Urinary bladder (tissue), 4 donors: ENCODE measurements at places on chromosomes 16 and 17.

DNA sequence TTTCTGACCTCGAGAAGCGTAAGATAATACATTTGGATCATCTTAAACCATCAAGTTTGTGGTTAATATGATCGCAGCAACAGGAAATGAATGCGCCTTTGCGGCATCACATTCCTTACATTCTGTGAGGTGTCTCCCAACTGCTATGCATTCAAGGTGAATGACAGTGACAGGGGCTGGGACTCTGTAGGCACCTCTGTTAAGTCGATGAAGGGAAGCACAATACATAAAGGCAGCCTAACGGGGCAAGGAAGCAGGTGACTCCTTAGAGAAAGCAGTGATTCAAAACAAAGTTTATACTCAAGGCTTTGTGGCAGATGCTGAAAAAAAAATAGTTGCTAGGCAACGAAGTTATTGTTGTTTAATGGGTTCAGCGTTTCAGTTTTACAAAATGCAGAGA is 21.6 kb upstream of the EVPL start:
- DNase-seq = no peak

- DNase-seq = no peak
Measured at GRCh38 chr16:84943620-84944019, 67.7 kb downstream of the ZDHHC7 start.

GRCh38 chr17:48026502-48027321 is 10.9 kb downstream of the COPZ2 start:
- no peak for DNase-seq

GRCh38 chr17:31378638-31379037 is 12.8 kb upstream of the RAB11FIP4 start:
- DNase-seq = no peak

- peak; percentile 80 for DNase-seq
Measured at GRCh38 chr17:67289181-67289876, 44.3 kb upstream of the HELZ start.

- no peak for DNase-seq
Measured at GRCh38 chr16:58152246-58152868, 23.2 kb upstream of the CFAP20 start.

GRCh38 chr16:12793865-12794240 is 9.8 kb downstream of the CPPED1 start:
- DNase-seq = no peak

DNA sequence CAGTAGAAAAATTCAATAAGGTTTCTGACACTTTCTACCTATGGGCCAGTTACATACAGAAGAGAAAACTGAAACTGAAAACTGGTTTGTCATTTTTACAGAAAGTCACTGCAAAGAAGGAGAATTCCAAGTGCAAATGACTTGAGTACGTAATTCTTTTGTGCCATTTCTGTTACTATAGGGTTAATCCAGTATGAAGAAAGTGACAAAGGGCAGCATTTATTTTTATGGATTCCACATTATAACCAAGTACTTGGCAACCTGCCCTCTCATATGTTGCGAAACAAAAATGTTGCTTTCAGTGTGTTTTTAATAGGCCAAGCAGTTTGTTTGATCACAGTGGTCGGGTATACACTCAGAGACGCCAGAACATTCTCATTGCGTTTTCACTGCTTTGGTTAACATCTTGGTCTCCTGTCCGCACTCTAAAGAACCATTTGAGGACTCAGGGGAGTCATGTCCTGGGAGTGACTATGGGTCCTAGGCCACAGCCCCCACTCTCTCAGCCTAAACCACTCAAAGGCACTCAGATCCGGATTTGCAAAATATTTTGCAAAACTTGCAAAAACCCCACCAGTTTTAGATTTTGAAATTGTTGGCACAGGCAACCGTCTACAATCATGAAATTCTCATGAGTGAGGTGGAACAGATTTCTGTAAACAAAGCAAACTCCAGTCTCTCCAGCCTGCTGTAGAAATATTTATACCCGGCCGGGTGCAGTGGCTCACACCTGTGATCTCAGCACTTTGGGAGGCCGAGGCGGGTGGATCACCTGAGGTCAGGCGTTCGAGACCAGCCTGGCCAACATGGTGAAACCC is 15.4 kb upstream of the HELZ start:
- DNase-seq = peak; percentile 66

DNA sequence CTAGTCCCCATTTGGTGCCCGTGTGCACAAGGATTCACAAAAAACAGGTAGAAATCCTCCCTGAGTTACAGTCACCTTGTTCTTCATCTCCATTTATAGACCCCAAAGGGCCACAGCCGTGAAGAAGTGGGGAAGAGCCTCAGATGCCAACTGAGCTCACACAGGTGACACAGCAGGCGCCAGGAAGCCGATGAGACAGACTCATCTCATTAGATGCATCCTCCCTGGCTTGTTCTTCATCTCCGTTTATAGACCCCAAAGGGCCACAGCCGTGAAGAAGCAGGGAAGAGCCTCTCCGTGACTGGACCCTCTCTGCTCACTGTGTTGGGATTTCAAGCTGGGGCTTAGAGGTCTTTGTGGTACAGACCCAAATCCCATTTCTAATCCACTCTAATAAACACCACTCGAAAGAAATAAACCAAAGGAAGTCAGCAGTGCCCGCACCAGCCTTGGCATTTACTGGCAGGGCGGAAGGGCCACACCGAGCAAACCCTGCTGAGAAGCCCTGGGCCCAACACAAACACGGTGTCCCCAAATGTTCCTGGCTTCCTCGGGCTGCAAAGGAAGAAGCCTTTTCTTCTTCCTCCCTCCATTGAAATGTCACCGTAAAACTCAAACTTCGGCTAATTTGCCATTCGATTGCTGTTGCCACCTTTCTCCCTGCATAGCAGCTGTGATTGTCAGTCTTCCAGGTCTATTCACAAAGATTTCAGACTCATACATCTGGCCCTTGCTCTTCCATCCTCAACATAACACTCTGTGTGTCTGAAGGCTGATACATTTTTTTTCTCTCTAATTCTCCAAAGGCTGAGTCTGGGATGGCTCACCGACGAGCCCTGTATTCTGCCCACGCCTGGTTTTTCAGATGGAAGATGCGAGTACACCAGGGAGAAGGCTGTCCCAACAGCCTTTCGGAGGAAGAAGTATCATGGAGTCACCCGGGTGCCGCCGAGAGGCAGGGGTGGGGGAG is 44.9 kb upstream of the DOC2B start:
- DNase-seq = no peak

- DNase-seq = no peak
Measured at GRCh38 chr16:22843856-22844255, 29.9 kb downstream of the HS3ST2 start.

DNA sequence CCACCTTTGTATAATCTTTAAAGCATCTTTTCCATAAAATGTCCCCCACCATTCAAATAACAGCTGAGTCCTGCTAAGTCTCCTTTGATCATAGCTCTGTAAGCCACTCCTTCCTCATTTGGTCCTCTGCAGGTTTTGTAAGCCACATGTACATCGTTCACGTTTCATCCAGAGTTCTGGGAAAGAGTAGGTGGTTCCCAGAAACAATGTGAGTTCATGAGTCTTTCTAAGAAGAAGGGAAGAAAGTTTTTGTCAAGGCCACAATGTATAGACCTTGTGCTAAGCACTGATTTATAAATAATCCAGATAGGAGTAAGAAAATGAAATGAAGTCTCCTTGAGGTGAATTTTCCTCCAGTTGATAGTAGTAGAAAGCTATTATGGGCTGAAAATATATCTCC is 8.7 kb upstream of the ANKS4B start:
- no peak for DNase-seq

GRCh38 chr17:13384626-13385025 is 217.1 kb downstream of the HS3ST3A1 start:
- DNase-seq = no peak

- DNase-seq = no peak
Measured at GRCh38 chr16:85718682-85719081, 29.9 kb upstream of the GINS2 start.

- DNase-seq = no peak
Measured at GRCh38 chr17:6162216-6162615, 92.0 kb downstream of the WSCD1 start.

DNA sequence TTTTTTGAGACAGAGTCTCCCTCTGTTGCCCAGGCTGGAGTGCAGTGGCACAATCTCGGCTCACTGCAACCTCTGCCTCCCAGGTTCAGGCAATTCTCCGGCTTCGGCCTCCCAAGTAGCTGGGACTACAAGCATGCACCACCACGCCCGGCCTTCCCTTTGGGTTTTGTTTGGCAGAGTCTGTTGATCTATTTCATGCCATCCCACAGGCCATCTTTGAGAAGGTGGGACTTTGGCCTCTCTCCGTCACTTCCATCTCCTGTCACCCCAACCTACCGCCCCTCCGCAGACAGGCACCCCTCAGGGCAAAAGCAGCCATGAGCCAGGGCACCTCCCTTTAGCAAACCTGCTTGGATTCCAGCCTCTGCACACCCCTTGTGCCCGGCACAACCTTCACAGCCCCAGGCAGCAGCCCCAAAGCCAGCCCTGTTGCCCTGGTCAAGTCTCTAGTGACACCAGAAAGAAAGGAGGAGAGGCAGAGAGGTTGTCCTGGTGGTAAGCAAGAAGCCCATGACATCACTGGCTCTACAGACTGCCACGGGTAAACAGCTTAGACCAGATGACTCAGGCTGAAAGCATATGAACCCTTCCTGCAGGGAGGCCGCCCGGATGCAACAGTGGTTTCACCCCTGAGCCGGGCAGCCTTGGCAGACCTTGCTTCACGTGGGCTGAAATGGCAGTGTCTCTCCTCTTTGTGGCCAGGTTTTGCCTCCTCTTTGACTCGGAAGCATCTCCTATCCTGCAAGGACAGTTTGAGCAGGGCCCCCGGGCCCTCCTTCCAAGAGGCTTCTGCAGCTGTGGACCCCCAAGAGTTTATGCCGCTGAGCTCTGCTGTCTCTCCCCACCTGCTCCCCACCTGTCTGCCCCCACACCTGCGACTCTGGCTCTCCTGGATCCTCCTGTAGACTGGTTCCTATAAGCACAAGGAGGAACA is 8.1 kb upstream of the TIMP2 start:
- DNase-seq = no peak

DNA sequence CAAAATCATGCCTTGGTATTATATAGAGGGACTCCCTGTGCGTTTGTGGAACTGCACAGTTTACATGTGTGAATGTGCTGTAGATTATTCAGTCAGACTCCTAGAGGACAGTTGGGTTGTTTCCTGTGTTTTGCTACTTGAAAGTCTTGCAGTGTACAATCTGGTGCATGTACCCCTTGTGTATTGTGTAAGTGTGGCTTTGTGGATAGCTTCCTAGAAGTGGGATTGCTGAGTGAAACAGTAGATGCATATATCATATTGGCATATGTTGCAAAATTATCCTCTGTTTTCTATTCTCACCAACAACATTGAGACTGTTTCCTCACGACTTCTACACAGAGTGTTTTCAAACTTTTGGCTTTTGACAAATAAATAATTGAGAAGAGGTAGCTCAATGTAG is 263.7 kb downstream of the MAP2K6 start:
- DNase-seq = no peak

GRCh38 chr16:67304020-67304419 is 22.5 kb downstream of the KCTD19 start:
- no peak for DNase-seq

DNA sequence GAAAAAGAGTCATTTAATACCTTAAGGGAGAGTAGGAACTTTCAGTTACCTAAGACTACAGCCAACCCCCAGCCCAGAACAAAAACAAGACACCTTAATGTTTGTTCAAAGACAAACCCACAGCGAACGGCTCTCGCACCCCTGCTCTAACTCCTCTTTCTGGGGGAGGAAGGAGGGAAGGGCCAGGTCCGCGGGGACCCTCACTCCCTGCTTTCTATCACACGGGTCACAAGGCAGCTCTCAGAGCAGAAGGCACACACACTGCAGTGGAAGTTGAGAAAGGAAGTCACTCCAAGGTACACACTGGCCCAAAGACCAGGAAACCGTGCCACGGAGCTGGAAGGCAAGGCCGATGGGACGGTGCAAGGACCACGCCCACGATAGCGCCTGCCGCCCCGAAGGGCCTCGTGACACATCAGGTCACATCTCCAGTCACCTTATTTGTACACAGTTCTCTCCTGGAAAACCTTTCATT is 10.0 kb downstream of the LITAFD start:
- no peak for DNase-seq

DNA sequence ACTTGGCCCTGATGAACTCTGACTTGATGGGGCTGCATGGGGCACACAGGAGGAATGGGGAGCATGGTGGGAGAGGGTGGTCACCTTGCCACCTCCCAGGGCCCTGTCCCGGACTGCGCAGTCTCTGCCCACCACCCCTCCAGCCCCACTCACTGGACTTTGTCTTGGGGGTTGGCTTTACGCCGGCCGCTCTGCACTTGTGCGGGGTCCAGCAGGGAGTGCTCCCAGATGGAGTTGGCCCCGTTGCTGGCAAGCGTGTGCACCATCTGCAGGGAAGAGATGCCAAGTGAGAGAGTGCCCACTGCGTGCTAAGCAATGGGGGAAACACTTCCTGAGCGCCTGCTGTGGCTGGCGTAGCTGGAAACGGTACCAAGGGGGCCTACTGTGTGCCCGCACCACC is 6.7 kb downstream of the GIT1 start:
- DNase-seq = no peak

- peak; percentile 66 for DNase-seq
Measured at GRCh38 chr17:41777574-41778188, 8.8 kb downstream of the JUP start.
